ENCODE measurements at places on chromosomes 11 and 22. TPM values are rescaled to one million over a fixed set of nuclear protein-coding genes. Genes with fewer than 3 reads are reported as not detected.

GRCh38 chr22:31350410-31350863 lies 4.3 kb upstream of the PATZ1 start:
- DNase-seq = no peak

The CFAP300 gene
- total RNA-seq = 0.51 TPM

DNA sequence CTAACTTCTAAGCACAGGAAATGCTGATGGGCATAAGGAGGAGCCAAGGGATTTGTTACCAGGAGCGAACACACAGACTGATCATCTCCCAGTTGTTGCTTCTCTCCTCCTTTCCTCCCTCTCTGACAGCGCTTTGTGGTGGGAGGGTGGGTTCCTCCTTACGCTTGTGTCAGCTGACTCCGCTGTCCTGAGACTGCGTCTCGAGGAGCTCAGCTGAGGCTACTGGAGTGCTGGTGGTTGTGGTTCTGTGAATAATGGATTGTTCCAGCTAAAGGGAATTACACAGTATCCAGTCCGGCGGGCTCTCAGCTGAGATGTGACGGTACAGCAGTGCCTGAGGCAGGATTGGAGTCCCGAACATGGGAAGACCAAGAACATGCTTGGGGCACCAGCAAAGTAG lies 113.4 kb downstream of the CTNND1 start:
- no peak for DNase-seq

DNA sequence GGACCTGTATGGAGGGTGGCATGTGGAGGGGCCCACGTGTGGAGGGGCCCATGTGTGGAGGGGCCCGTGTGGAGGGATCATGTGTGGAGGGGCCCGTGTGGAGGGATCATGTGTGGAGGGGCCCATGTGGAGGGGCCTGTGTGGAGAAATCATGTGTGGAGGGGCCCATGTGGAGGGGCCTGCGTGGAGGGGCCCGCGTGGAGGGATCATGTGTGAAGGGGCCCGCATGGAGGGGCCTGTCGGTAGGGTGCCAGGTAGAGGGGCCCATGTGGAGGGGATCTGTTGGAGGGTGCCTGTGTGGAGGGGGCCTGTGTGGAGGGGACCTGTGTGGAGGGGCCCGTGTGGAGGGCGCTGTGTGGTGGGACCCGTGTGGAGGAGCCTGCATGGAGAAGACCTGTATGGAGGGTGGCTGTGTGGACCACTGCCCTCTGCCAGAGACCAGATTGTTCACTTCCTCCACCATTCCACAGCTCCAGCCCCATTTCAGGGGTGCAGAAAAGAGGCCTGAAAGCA lies 47.0 kb downstream of the IGLL5 start:
- DNase-seq = no peak

DNA sequence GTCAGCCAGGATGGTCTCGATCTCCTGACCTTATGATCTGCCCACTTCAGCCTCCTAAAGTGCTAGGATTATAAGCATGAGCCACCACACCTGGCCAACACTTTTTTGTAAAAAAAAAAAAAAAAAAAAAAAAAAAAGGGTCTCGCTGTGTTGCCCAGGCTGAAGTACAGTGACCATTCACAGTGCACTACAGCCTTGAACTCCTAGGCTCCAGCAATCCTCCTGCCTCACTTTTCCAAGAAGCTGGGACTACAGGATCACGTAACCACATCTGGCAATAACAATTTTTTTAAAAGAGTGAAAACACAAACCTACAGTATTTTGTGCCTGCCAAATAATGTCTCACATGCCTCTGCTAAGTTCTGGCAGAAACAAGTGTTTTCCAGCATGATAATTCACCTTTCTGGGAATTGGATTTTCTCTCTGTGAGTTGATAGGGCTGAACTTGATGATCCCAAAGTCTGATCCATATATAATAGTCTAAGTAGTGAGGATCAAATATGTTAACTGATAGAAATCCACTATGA lies 30.6 kb downstream of the ADORA2A start:
- no peak for DNase-seq

- DNase-seq = no peak
These were observed 183.1 kb downstream of the NAV2 start for GRCh38 chr11:19895776-19896175.

The GPHA2 gene
- total RNA-seq = not detected

GRCh38 chr11:124920870-124921609 lies 2.0 kb downstream of the HEPN1 start:
- DNase-seq = peak; percentile 66

GRCh38 chr11:6925636-6926207 lies 504 bp upstream of the ZNF215 start:
- no peak for DNase-seq

GRCh38 chr11:94322501-94322900 lies 18.1 kb downstream of the IZUMO1R start:
- no peak for DNase-seq

The UCP2 gene
- total RNA-seq = 36.4 TPM

The DNAL4 gene
- 17.6 TPM for total RNA-seq

The PNPLA5 gene
- not detected for total RNA-seq

GRCh38 chr11:33310720-33311500 lies 53.7 kb downstream of the HIPK3 start:
- DNase-seq = no peak

GRCh38 chr11:13149991-13150390 lies 127.6 kb upstream of the BMAL1 start:
- DNase-seq = no peak

DNA sequence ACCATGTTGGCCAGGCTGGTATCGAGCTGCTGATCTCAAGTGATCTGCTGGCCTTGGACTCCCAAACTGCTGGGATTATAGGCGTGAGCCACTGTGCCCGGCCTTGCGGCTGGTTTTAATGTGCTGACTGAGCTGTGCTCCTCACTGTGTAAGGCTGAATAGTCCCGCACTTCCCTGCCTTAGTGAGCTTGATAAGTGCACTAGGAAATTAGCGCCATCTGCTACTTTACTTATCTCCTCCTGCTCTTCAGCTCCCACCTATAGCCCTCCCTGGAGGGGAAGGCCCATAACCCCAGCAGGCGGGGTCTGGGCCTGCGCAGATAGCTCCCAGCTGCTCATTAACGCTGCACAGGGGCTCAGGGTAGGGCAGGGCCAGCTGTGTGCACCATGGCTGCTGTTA lies 49.4 kb downstream of the CLMP start:
- no peak for DNase-seq

DNA sequence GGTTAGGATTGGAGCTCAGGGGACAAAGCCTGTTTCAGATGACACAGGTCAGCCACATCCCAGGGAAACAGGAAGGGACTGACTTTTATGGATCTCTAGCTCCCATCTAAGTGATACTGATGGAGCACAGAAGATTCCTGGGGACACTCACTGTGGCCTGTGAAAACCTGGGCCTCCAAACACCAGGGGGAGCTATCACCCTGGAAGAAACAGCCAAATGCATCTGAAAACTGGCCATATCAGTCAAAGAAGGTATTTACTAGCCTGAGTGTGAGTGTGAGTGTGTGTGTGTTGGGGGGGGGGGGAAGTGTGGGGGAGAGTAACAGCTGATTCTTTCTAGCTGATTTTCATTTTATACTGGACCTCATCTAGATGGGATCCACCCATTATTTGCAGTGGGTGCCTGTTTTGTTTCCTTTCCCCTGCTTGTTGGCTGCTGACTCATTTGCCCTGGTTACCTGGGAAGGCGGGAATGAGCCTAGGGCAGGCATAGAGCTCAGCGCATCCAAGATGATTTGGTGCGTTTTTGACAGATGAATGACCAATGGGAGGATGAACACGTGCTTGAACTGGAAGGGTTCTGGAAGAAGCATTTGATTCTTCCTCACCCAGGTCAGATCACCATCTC lies 284.0 kb downstream of the KIRREL3 start:
- DNase-seq = no peak

DNA sequence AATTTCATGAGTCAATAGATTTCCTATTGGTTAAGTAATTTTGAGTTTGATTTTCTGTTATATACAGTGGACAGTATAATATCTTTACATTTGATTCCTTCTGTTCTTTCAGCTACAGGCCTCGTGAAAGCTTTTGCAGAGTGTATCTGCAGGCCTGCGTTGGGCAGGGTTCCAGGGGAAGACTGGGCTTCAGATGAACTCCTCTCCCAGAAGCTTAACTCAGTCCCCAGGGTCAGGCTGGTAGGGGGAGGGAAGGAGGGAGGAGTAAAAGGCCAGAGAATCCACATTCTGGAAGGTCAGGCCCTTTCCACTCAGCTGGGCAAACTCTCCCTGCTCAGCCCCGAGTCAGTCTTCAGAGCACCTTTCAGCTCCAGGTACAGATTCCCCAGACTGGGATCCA lies 100.4 kb upstream of the NECTIN1 start:
- no peak for DNase-seq

DNA sequence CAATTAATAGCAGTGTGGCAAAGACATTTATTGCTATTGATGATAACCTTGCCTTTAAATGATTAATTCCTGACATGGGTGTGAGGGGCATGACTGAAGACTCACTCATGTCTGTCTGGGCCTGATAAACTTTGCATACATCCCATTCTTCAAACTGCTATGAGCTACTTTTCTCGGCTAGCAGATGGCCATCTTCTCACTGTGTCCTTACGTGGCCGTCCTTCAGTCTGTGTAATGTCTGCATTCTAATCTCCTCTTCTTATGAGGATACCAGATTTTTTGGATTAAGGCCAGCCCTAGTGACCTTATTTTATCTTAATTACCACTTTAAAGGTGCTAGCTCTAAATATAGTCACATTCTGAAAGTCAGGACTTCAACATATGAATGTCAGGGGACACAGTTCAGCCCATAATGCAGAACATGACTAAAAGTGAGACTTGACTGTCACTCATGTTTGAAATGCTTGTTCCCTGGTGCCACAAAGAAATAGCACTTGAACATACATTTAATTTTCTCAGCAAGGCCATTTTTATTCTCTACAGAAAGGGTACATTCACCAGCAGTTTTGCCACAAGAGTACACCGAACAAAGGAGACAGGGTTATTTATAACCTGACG lies 32.3 kb downstream of the OR10A6 start:
- no peak for DNase-seq

- DNase-seq = no peak
These were observed 253.3 kb downstream of the BRD1 start for GRCh38 chr22:49574205-49574880.

The RAG2 gene
- not detected for total RNA-seq

The SELENOM gene
- 83.4 TPM for total RNA-seq

The CLCF1 gene
- 2.2 TPM for total RNA-seq

The ASPHD2 gene
- total RNA-seq = 3.5 TPM

The OR9Q2 gene
- total RNA-seq = not detected

The ART5 gene
- total RNA-seq = not detected

- no peak for DNase-seq
These were observed 93.2 kb upstream of the TP53I11 start for GRCh38 chr11:45043755-45044475.

The MUC6 gene
- total RNA-seq = not detected

DNA sequence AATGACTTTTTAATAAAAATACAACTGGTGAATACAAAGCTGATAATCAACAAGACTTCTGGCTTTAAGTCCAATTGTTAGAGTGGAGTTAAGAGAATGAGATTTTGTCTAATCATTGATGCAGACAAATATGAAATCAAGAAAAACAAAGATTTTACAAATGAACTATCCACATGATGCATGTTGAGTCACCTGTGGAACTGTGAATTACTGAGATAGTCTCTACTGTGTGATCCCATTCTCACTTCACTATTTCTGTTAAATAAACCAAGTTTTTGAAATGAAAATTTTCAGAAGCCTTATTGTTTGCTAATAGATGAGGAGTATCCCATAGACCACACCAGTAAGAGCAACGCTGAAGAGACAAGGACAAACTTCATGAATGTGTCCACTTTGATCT lies 8.4 kb upstream of the CTSC start:
- DNase-seq = no peak

The OR4S2 gene
- total RNA-seq = not detected

- DNase-seq = no peak
These were observed 124.4 kb upstream of the SLC5A12 start for GRCh38 chr11:26846227-26846626.

The NLRP14 gene
- total RNA-seq = 0.17 TPM

DNA sequence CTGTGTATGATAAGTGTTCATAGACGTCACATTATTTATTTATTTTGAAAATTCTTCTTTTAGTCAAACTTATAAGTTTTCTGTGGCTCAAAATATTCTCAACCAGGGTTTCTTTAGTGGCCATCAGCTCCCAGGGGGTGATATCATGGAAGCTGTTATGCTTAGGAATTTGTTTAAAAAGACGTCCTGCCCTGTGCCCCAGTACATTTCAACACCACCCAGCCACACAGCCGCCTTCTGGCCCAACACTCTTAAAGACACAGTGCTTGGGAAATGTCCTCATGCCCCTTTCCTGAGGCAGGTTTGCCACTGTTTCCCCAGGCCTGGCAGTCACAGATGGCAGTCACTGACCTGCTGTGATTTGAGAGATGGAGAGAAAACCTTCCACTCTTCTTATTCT lies 19.9 kb downstream of the TSKU start:
- DNase-seq = no peak

DNA sequence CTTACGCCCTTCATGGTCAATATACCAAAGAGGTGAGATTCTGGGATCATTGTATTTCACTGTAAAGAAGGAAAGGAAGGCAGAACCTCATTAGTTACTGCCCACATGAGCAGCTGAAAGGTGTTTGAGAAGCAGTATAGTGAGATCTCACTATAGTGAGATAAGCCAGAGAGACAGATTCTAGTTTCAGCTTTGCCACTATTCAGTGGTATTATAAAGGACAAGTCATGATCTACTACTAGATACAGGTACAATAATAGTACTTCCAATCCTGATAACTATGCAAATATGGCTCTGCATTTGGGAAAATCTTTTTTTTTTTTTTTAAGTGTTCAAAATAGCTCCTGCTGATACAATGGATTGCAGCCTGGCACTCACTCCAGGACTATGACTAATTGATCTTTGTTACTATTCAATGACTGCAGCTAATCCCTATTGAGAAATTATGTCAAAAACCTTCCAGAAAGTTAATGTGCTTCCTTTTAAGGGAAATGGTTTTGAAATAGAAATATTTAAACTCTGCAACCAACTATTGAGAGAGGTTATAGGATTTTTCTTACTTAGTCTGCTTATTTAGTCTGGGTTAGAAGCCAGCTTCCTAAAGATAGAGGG lies 8.3 kb upstream of the DLAT start:
- DNase-seq = no peak

GRCh38 chr22:46421267-46421666 lies 85.8 kb downstream of the TRMU start:
- no peak for DNase-seq

DNA sequence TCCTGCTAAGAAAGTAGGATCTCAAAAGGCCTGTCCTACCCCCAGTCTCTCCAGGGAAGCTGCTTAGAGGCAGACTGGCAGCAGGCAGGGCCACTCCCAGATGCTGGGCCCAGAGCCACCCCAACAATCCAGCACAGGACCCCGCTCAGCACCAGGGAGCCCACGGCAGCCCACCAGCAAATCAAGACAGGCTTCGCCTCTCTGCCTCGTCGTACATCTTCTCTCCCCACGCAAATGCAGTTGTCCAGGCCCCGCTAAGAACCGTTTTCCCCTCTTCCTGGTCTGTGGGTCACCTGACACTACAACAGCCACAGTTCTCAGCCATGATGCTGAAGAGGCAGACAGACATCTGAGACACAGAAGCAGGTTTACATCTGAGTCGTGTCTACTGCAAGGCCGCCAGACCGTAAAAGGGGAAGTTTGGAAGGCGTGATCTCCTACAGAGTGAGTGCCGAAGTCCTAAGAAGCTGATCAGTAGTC lies 51.1 kb downstream of the IGSF9B start:
- DNase-seq = no peak

The OR10D3 gene
- total RNA-seq = not detected

The MOGAT2 gene
- total RNA-seq = 192 TPM
